Fibroblast of villous mesenchyme (primary cell): ENCODE measurements at places on chromosomes 4 and X.
A peak's percentile ranks its signal among the peaks of the same experiment; 100 is the strongest.

DNA sequence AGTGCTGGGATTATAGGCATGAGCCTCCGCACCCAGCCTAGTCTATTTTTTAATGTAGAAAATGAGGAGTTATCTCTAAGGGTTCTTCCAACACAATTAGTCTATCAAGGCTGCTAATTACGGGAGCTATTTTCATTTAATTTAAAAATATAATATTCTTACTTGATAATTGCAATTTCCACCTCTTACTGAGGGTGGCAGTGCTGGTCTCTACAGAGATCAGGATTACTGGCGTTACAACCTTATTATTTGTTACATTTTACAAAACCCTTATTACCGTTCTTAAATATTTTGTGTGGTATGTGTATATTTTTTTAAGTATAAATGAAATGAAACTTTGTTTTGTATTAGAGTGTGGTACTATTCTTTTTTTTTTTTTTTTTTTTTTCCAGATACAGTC is 17.6 kb upstream of the GK start:
- DNase-seq: peak; percentile 36

- DNase-seq: no peak
These were observed 86.1 kb downstream of the SH3RF1 start for GRCh38 chr4:169184686-169185085.

DNA sequence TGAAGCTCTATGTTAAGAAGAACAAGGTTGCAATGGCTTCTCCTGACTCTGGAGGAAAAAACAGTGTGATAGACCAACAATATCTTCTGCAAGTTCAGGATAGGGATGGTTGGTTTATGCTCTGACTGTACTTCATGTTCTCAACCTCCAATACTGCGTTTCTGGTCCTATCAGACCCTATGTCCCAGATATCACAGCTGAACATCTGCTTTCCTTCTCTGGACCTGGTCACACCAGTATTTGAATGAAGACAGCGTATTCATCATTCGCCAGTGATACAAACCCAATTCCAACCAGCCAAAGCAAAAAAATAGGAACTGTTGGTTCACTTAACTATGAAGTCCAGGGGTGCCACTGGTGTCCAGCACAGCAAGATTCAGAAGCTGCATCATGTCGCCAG is 124.5 kb upstream of the KLF3 start:
- DNase-seq: no peak

DNA sequence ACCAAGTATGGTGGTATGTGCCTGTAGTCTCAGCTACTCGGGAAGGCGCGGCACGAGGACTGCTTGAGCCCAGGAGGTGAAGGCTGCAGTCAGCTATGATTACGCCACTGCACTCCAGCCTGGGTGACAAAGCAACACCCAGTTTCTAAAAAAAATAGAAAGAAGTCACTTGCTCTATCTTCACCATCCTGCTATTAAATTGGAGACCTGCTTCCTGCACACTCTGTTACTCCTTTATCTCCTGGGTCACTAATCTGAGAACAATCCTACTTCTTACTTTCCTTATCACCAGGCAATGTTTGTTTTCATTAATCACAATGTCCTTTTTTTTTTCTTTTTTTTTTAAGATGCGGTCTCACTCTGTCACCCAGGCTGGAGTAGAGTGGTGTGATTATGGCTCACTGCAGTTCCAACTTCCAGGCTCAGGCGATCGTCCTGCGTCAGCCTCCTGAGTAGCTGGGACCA is 16.2 kb downstream of the PRKX start:
- no peak for DNase-seq

DNA sequence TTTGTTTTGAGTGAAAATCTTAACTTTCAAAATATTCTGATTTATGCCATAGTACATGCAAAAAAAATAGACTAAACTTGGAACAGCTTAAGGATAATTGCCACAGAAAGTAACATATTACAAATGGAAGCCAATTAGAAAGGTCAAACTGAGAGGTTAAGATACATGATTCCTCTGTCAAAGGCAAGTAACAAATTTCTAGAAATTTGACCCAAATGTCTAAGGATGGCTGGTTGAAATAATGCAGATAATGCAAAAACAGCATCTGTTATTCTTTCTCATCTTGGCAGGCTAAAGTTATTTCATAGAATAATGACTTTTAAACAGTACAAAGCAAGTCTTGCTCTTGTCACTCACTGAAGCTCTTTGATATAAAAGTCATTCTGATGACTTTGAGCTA is 10.5 kb downstream of the FGF5 start:
- DNase-seq: no peak

DNA sequence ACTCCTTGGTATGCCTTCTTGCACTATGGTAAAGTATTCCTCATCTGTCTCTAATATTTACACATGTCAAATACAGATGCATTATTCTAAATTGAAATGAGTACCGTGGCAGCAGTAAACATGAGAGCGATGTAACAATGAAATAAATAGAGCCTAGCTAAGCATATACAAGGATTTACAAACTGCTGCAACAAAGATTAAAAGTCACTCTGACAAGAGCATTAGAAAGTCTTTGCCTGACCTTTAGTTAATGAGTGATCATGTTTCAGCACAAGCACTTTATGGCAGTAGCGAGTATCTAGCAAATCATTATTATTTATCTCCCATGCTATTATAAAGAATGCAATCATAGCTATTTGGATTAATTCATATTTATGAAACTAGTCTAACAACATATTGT is 547.0 kb upstream of the NDST4 start:
- no peak for DNase-seq

DNA sequence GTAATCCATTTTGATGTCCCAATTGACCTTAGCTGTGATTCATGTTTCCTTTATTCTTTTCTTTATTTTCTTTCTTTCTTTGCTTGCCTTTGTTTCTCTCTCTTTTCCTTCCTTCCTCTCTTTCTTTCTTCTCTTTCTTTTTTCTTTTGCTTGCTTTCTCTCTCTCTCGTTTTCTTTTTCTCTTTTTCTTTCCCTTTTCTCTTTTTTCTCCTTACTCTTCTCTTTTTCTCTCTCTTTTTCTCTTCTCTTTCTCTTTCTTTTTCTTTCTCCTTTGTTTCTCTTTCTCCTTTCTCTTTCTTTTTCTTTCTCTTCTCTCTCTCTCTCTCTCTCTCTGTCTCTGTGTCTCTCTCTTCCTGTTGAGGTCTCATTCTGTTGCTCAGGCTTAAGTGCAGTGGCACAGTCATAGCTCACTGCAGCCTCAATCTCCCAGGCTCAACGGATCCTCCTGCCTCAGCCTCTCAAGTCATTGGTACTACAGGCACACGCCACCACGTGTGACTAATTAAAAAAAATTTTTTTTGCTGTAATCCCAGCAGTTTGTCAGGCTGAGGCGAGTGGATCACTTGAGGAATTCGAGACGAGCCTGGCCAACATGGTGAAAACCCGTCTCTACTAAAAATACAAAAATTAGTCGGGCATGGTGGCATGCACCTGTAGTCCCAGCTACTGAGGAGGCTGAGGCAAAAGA is 8.0 kb upstream of the DHRSX start:
- no peak for DNase-seq

GRCh38 chrX:2466876-2467656 is 33.7 kb downstream of the DHRSX start:
- no peak for DNase-seq

GRCh38 chr4:19224820-19225219 is 1026.9 kb upstream of the SLIT2 start:
- peak; percentile 58 for DNase-seq

DNA sequence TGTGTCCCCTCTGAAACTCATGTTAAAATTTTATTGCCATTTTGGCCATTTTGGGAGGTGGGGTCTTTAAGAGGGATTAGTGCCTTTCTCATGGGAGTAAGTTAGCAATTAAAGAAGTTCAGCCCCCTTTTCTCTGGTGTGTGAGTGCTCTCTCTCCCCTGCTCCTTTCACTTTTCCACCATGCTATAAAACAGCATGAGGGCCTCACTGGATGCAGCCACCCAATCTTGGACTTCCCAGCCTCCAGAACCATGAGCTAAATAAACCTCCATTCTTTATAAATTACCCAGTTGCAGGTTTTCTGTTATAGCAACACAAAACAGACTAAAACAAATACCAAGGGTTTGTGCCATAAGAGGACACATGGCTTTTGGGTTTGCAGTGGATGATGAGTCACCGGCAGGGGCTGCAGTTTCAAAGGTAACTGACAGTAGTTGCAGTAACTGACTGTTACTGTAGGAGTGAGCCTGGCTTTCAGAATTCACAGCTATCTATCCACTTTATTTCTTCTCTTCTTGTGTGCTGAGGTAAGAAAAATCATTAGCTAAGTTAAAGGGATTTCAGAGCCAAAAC is 121.5 kb downstream of the PPEF1 start:
- DNase-seq: no peak

GRCh38 chr4:103156106-103156505 is 42.0 kb downstream of the CENPE start:
- DNase-seq: no peak

- DNase-seq: no peak
These were observed 84.3 kb downstream of the PDLIM5 start for GRCh38 chr4:94536049-94536448.

DNA sequence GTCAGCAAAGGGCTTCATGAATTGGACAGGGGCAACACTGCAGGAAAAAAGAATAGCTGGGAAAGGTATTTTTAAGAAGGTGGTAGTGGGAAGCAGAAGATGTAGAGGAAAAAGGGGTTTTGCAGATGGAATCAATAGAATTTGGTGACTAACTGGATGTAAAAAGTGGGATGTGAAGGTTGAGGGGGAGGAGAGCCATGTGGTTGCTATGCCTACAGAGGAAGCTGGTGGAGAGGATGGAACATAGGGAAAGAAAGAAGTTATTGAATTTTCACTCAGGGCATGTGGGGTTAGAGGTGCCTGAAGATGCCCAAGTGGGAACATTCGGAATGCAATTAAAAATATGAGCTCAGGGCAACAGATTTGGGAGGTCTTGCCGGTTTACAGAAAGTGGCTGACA is 33.0 kb downstream of the REELD1 start:
- no peak for DNase-seq

DNA sequence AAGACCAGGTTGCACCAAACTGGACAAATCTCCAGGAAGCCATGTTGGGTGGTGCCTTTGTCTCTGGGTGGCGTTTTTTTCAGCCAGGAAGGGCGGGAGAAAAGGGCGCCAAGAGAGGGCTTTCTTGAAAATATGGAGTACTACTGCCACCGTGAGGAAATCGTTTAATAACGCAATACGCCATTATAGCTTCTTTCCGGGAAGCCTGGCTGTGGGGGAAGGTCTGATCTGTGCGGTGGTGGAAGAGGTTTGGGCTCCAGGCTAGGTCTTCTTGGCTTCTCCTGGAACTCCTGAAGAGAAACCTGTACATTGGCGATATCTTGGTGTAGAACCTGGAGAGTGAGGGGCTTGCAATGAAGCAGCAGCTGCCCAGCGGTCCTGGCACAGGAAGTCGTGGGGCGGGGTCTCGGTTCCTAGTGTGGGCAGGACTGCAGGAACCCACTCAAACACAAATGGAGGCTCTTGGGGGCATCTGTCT is 202.7 kb downstream of the OR13H1 start:
- DNase-seq: peak; percentile 93

GRCh38 chrX:84487365-84488353 is 14.6 kb downstream of the HDX start:
- no peak for DNase-seq

DNA sequence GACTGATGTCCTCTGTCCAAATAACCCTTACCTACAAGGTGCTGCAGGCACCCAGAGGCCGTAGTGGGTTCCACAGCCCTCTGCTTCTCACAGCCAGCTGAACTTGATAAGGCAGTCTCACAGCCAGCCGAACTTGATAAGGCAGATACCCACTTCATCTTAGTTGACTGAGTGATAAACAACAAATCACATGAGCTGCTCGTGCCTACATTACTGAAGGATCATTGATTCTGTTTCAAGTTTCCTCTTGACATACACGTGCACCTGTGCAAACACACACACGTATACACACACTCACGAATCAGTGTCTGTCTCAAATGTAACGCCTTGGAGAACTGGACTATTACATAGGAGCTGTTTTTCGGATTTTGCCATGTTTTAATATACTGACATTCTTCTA is 276.3 kb downstream of the DCTD start:
- no peak for DNase-seq

GRCh38 chrX:20499763-20500162 is 233.1 kb upstream of the RPS6KA3 start:
- DNase-seq: no peak

DNA sequence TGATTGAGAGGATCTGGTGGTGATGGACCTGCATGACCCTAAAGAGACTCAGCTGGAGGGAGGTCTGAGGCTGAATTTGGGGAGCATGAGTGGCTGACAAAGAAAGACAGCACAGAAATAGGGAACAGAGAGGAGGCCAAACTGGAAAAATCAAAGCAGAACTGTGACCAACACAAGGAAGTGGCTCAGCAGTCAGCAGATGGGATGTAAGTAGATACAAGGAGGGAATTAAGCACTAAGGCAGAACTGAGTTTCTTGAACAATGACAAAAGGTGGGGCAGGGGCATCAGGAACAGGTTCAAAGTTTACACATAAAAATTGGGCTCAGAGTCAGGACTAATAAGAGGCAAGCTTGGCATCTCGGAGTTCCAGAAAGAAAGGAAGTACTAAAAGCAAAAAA is 144.3 kb upstream of the KLF3 start:
- DNase-seq: no peak

DNA sequence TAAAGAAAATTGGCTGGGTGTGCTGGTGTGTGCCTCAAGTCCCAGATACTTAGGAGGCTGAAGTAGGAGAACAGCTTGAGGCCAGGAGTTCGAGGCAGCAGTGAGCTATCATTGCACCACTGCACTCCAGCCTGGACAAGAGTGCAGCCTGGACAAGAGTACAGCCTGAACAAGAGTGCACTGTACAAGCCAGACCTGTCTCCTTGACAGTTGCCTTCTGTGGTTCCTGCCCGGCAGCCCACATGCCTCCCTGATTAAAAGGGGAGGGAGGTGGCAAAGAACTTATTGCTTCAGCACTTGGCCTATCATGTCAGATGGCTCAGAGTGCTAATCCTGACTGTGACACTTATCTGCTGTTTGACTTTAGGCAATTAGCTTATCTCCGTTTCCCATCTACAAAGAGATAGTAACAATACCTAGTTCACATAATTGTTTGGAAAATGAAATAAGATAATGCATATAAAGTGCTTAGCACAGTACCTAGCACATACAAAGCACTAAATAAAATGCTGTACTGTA is 249.1 kb downstream of the DCLK2 start:
- DNase-seq: peak; percentile 37

GRCh38 chr4:153940916-153941315 is 152.0 kb upstream of the SFRP2 start:
- no peak for DNase-seq
